M059J (cell line): ENCODE measurements at places on chromosomes 2 and 18. TPM values are rescaled to one million over a fixed set of nuclear protein-coding genes. Genes with fewer than 3 reads are reported as not detected.

GRCh38 chr2:177554365-177554764 is 161.8 kb downstream of the AGPS start:
- no peak for DNase-seq

GRCh38 chr2:85723707-85724360 is 29.7 kb downstream of the GNLY start:
- DNase-seq = no peak

DNA sequence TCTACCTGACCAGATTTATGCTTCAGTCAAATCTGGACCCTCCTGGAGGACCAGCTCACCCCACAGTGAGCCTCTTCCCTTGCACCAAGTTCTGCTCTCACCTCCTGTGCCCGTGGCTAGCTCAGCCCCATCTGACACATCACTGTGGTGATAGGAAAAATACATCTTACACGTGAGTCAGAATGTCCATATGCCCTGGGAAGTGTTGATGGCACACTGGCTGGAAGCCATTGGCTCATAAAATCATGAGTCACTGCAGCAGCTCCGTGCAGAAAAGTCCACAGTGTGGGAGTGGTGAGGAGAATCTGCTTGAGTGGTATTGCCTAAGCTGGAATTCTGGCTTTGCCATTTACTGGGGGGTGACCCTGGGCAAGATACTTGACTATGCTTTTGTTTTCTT is 42.6 kb upstream of the RAPGEF4 start:
- peak; percentile 98 for DNase-seq

The PTPN2 gene
- 12.7 and 23.0 TPM in 2 replicates for total RNA-seq

GRCh38 chr18:78793313-78794070 is 186.1 kb upstream of the SALL3 start:
- DNase-seq = no peak

- no peak for DNase-seq
Observed at GRCh38 chr2:156480376-156480775, 44.2 kb downstream of the GPD2 start.

- no peak for DNase-seq
Observed at GRCh38 chr2:65553504-65554074, 121.2 kb upstream of the SPRED2 start.

The OTOS gene
- not detected in 2 replicates for total RNA-seq

The TUBA3E gene
- total RNA-seq = not detected in 2 replicates

DNA sequence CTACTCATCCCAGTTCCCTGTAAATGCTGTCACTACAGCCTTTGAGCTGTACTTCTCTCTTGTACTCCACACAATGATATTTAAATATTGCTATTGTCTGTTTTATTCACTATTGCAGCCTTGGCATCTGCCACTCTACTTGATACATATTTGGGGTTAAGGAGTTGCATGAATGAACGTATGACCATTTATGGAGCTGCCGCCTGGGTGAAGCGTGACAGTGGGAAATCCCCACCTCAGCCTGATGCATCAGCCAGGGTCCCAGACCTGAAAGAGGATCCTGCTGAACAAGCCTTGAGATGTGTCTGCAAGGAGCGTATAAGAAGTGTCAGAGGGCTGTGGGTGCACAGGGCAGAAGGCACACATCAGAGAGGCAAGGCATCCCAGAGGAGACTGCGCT is 39.1 kb downstream of the MRPL35 start:
- DNase-seq = no peak

GRCh38 chr2:147663153-147663961 is 181.5 kb upstream of the ACVR2A start:
- DNase-seq = no peak

The RIT2 gene
- total RNA-seq = 0.37 and 0.79 TPM in 2 replicates

GRCh38 chr2:84823788-84824187 is 57.1 kb downstream of the TRABD2A start:
- no peak for DNase-seq

- peak; percentile 82 for DNase-seq
Observed at GRCh38 chr2:86453836-86454235, 12.7 kb downstream of the KDM3A start.

The RNF152 gene
- 5.8 and 5.9 TPM in 2 replicates for total RNA-seq

The NAT8 gene
- not detected in 2 replicates for total RNA-seq

The CDH2 gene
- 70.9 and 104 TPM in 2 replicates for total RNA-seq

GRCh38 chr2:158115202-158115767 is 13.6 kb downstream of the UPP2 start:
- DNase-seq = no peak

DNA sequence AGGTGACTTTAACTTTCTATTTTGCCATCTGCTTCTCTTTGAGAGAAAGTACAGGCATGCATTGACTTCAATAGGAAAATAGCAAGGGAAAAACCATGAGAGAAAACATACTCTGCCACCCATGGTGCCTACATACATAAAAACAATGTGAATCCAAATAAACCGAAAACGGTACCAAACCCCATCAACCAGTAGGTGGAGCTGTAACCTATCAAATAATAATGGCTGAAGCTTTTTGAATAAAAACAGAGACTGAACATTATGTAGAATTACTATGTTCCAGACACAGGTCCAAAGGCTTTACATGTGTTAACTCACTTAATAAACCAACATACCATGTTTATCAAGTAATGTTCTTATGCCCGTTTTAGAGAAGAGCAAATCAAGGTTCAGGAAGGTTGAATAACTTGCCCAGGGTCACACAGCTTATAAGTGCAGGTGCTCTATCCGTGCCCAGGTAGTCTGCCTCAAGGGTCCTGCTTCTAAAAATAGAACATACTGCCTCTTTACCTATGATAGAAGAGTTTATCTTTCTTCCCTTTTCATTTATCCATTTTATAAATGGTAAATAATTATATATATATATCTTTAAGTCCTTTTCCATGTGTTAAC is 293.9 kb upstream of the SYT4 start:
- DNase-seq = peak; percentile 59

DNA sequence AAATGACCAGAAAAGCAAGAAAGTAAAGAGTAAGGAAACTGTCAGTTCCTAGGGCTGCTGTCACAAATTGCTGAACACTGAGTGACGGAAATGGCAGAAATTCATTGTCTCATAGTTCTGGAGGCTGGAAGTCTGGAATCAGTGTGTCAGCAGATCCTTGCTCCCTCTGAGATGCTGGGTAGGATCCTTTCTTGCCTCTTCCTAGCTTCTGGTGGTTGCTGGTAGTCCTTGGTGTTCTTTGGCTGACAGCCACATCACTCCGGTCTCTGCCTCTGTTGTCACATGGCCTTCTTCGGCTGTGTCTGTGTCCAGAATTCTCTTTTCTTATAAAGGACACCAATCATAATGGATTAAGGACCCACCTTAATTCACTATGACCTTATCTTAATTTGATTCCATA is 21.9 kb downstream of the PLEKHB2 start:
- DNase-seq = no peak

DNA sequence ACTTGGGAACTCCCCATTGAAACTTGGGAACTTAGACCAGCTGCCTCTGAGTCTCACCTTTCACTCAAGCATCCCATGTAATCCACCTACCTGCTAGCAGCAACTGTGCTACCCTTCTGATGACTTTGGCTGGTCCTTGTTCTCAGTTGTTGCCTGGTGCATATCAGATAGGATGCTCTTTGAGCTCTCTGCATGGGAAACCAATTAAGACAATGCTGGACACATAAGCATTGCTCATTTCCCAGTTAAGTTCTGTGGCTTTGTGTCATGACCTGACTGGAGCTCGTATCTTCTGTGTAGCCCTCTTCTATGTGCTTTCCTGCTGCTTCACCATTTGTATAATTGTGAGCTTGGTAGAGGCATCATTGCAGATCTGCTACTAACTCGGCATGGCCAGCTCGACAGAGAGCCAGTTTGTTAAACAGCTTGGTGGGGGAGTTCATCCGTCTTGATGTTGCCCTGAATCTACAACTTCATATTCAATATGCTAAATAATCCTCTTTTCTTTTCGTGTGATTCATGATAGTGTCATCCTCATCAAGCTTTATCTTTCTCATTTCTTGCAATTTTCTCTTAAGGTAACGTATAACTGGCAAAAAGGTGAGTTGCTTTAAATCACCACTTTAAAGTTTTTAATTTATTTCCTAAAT is 447.5 kb upstream of the SLC14A2 start:
- DNase-seq = peak; percentile 95

- no peak for DNase-seq
Observed at GRCh38 chr2:239831001-239831731, 194.0 kb downstream of the NDUFA10 start.

DNA sequence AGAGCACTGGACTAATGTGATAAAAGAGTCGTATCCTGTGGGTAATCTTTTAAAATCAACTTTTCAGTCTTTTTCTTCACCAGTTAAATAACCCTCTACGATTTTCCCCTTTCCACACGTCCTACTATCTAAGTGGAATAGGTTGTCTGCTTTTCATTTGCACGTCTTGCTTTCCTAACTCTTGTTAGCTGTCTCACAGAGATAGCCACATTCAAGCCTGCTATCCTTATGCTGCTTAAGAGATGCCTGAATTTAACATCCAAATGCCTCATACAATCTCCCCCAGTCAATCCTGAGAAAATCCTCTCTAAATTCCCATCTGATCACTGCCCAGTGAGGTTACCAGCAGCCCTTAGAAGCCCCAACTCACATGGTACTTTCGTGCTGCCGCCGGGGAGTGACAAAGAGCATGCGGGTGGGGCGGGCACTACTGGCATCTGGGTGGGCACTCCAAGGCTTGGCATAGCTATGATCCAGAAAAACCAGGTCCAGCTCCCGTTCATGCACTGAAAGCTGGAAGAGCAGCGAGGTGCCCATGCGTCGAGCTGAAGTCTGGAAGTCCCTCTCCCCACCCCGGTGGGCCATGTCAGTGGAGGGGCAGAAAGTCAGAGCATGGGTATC is 1.5 kb downstream of the KANSL3 start:
- peak; percentile 6 for DNase-seq

- peak; percentile 60 for DNase-seq
Observed at GRCh38 chr2:54470266-54470938, 14.3 kb downstream of the SPTBN1 start.

GRCh38 chr18:50034029-50034428 is 160.9 kb downstream of the MYO5B start:
- DNase-seq = no peak

The TNFAIP6 gene
- total RNA-seq = not detected in 2 replicates

- peak; percentile 4 for DNase-seq
Observed at GRCh38 chr2:236338495-236339184, 74.4 kb upstream of the ASB18 start.

DNA sequence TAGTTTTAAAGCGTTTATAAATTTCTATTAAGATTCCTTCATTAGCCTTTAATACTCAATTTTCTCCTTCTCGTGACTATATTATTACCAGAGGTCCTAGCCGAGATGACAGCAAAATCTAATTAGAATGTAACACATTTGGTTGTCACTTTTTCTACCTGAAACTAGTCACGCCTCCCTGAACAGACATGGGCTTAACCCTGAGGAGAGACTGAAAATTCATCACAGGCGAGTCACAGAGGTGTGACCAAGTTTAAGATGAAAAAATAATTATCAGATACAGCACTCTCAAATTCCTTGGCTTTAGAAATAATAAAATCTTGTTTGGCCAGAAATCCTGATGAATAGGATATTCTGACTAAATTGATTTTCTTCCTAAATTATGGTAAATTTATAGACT is 834.4 kb upstream of the SLC39A10 start:
- no peak for DNase-seq

DNA sequence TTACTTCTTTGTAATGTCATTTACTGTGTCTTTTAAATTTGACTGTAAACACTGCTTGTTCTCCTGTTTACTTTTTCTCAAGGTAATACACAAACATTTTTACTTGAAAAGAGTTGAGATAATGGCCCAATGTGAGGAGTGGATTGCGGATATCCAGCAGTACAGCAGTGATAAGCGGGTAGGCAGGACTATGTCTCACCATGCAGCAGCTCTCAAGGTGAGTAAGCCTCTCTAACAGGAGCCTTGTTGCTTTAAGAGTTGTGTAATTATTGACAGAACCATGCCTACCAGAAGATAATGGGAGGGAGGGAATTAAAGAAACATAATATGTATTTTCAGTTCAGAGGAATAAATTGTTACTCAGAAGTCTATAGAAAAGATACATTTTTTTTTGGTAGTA is 16.5 kb upstream of the TTC27 start:
- DNase-seq = no peak

- no peak for DNase-seq
Observed at GRCh38 chr2:172230889-172231401, 128.2 kb upstream of the DLX2 start.

DNA sequence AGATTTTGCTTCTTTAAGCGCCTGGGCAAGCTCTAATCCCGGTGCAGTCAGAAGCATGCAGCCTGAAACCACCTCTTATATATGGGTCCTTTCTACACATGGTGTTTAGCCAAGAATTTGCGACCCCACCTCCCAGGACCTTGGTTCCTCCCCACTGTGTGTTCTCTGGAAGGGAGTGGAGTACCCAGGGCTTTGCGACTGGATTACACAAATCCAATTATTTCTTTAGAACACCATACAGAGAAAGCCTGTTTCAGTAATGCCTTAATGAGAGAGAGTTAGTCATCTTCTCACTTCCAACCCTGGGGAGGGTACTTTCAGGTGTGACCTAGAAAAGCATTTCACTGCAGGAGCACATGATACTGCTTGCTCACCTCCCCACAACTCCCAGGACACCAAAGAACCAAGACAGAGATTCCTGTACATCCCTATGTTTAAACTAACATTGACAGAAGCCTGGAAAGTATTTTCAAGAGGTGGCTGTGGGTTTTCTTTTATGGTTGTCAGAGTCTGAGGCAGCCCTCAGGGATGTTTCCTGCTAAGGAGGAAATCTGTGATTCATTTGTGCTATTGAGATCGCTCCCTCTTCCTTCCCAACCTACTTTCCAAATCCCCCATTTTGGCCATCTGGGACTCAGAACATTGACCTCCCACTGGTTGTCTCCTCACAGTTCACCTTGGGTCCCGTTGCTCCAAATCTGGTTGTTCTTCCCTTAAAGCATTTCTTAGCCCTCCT is at the start of gene CAPN14:
Gene CAPN14, minus strand, starts transcription at position 51 of the 736 bp plus-strand sequence. CDS start 12,068 bp downstream, outside the sequence.
- peak; percentile 38 for DNase-seq

- no peak for DNase-seq
Observed at GRCh38 chr2:239246723-239247122, 154.1 kb downstream of the HDAC4 start.

GRCh38 chr2:184425083-184425482 is 173.2 kb upstream of the ZNF804A start:
- no peak for DNase-seq

- DNase-seq = no peak
Observed at GRCh38 chr2:122683018-122683417, 927.6 kb downstream of the TSN start.

- DNase-seq = no peak
Observed at GRCh38 chr2:239685556-239685955, 284.7 kb upstream of the HDAC4 start.

The GPAT2 gene
- total RNA-seq = not detected in 2 replicates

GRCh38 chr2:169360984-169361705 is 1.2 kb downstream of the LRP2 start:
- no peak for DNase-seq

- no peak for DNase-seq
Observed at GRCh38 chr2:224671731-224672130, 44.4 kb downstream of the CCDC195 start.

- DNase-seq = peak; percentile 91
Observed at GRCh38 chr18:49055754-49056172, 105.0 kb upstream of the SMAD7 start.

GRCh38 chr2:4091869-4092268 is 388.5 kb downstream of the DCDC2C start:
- DNase-seq = no peak
